ENCODE measurements at places on chromosomes 4 and X.
A peak's percentile ranks its signal among the peaks of the same experiment; 100 is the strongest.

DNA sequence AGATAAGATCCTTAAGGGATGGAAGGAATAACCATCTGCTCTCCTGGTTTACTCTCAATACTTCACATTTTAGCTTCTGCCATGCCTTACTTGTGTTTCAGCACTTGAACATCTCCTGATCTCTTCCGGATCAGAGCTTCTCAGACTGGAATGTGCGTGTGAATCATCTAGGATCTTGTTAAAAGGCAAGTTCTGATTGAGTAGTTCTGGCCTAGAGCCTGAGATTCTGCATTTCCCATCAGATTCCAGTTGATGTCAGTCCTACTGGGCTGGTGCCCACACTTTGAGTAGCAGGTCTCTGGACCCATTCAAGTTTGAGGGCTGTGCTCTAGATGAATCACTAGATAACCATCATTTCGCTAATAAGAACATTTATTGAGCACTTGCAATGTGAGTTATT, 20.0 kb downstream of the NDP start:
- DNase-seq: no peak

DNA sequence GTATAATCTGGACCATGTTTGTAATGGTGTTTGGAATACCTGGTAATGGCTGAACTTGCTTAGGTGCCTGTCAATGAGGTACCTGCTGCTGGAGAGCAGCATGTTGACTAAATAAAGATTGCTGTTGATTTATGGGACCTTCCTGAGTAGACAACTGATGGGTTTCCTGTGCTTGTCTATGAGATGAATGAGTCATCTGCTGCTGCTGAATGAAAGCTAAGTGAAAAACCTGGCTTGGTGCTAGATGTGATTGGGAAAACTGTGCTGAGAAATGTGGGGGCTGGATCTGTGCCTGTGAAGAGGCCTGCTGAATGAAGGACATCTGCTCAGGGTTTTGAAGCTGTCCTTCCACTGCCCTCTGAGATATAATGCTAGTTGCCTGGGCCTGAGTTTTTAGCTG, 69.6 kb downstream of the WNK3 start:
- DNase-seq: no peak

DNA sequence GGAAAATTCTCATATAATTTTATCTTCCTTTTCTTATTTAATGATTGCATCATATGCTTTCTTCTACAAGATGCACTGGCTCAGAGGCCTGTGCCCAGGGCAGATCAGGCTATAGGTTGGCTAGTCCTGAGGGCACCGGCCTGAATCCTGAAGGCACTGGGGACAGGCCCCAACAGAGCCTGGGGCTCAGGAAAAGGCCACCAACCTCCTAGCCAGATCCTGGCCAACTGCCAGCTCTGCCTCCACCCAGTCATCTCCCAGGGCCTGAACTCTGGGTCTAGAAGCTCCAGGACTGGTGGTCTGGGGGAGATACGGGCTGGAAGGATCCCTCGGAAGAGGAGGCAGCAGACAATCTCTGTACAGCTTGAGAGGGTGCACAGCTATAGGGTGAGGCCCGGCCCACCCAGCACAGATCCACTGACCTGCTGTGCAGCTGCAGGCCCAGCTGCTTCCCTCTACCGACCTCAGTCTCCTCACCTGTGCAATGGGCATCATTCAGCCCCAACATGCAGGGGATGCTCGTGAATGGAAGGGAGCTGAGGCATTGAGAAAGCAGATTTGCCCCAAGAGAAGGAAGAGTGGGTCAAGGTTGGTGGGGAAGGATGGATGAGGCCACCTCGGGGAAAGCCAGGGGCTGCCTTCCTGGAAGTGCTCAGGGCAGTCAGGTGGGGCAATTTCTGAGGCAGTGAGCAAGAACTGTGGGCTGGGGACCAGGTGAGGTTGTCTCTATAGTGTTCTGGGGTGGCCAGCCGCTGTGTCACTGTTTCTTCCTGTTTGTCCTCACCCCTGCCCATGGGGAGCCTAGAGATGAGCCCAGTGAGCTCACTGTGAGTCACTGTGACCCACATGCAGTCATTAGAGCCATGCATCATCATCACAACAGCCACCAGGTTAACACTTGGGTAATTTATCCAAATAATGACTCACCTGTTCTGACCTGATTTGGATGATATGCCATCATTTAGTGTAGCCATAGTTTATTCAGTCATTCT, 22.4 kb upstream of the XAGE2 start:
- DNase-seq: no peak

- DNase-seq: no peak
These were observed 240.2 kb upstream of the F9 start for GRCh38 chrX:139290310-139290709.

GRCh38 chr4:89700766-89701423, 136.1 kb downstream of the SNCA start:
- DNase-seq: no peak

GRCh38 chr4:23234716-23235115, 542.0 kb downstream of the GBA3 start:
- no peak for DNase-seq

DNA sequence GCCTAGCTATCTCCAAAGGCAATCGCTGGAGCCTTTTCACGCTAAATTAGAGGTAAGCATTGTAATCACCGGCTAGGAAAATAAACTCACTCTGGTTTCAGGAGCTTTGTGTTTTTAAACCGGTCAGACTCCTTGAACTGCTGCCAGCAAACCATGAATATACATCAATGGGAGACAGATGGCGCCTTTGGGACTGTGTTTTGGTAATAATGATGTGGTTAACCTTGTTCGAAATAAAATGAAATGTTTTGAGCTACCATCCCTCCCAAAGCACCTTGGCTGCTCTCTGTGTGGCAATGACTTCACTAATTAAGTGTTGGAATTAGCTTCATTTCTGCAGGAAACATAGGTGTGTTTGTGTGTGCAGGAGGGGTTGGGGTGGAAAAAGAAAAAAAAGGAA, 65.3 kb downstream of the CLNK start:
- peak; percentile 69 for DNase-seq

GRCh38 chrX:65644621-65645289, 22.7 kb upstream of the MSN start:
- DNase-seq: peak; percentile 11

GRCh38 chr4:149095001-149095400, 652.8 kb upstream of the NR3C2 start:
- no peak for DNase-seq

- DNase-seq: no peak
These were observed 113.8 kb downstream of the ADRA2C start for GRCh38 chr4:3879681-3880614.

All from DMS 273 treated with DMSO at 0.1 percent for 48 hours (cell line).